ENCODE measurements at places on chromosomes 4 and X.

- DNase-seq = no peak
These were observed 445.6 kb downstream of the IQCM start for GRCh38 chr4:149370002-149370401.

DNA sequence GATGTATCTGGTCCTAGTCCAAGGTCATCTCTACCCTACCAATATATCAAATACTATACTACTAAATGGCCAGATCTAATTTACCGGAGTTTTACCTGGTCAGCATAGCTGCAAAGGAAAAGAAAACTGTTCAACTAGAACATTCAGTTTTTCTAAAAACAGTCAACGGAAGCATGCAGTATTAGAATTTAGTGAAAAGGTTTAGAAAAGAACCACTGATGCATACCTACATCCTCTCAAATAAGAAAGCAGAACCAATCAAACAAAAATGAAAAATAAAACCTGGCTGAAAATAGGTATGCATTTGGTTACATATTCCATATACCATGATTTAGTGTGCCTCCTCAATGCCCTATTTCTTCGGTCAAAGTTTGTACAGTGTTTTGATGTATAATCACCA is 140.0 kb downstream of the CHM start:
- DNase-seq = no peak

DNA sequence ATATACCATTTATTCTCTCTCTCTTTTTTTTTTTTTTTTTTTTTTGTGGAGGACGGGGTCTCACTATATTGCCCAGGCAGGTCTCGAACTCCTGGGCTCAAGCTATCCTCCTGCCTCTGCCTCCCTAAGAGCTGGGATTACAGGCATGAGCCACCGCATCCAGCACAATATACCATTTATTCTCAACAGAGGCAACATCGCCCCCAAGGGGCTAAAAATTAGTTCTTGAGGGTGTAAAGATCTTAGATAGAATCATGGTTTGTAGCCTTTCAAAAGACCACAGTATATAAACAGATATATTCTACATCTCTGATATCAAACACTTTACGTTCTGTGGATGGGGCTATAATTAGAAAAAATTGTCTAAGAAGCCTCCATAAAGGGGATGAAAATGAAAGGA is 39.8 kb upstream of the TCEAL2 start:
- no peak for DNase-seq

- no peak for DNase-seq
These were observed 17.1 kb upstream of the C1QTNF7 start for GRCh38 chr4:15410750-15411149.

- no peak for DNase-seq
These were observed 72.0 kb upstream of the MTNR1A start for GRCh38 chr4:186627226-186627865.

GRCh38 chrX:25941087-25941486 is 197.1 kb upstream of the MAGEB18 start:
- no peak for DNase-seq

DNA sequence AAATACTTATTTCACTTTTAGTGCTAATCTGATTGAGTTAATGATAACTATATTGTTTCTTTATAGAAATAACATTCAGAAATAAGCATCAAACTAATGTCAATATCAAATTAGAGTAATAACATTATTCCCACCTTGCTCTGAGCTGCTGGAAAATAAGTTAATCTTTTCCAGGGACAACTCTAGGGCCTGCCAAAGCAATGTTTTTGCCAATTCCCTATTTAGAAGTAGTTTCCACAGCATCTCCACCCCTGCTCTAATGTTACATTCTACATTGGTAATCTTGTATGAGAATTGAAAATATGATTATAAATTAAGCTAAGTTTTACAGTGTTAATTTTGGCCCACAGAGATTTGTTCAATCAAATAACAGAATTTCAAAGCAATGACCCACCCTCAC is 68.3 kb downstream of the REELD1 start:
- DNase-seq = no peak

GRCh38 chr4:99735822-99736221 is 78.2 kb upstream of the C4orf54 start:
- DNase-seq = no peak

DNA sequence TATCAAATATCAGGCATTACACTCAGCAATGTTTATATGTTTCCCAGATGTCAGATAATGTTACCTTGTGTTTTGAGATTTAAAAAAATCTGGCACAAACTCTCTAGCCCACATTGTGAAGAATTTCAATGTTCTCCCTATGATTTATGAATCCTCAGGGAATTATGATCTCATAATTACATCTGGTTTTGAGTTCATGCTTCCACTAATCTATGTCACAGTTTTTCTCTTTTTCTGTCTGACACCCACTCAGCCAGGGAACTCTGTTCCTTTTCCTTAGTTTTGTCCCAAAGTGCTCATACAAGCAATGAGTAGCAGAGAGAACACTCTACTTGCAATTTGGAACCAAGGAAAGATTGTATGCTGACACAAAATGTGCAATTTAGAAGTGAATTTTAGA is 212.1 kb upstream of the POF1B start:
- no peak for DNase-seq

DNA sequence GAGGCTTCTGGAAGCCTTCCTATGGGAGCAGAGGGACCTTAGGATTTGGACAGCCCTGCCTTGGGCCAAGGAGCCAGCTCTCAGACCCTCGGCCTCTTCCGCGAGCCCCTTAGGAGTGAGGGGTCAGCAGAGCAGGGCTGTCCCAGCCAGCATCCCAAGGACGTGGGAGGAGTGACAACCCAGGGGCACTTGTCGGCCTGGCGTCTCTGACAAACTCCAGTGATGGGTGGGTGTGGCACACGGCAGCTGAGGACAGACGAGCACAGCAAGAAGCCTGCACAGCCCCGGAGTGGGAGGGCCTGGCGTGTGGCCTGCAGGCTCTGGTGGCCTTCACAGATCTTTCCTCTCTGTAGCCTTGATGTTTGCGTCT is 11.6 kb upstream of the TNIP2 start:
- no peak for DNase-seq

DNA sequence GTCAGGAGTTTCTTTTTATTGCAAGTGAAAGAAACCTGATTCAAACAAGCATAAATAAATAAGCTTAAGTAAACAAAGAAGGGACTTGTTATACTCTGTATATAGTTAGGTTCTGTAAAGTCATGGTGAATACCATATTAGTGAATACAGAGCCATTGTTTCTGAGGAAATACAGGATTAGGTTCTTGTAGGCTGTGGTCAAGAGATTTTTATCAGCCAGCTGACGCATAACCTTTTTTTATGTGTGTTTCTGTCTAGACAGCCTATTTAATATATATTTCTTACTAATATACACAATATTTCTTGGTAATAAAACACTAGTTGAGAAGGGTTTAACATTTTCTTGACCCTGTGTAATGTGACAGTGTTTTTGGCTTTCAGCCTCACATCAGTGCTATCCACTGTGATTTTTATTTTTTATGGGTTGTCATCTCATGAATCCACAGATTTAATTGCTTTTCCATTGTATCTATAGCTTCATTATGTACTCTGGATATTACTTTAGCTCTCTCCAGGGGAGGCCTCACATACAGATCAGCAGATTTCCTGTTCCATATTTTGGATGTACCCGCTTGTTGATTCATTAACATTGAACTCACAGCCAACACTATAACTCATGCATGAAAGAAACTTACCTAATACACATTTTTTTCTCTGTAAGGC is 8.0 kb downstream of the HERC3 start:
- no peak for DNase-seq

- no peak for DNase-seq
These were observed 132.4 kb downstream of the ENOX2 start for GRCh38 chrX:130770615-130771014.

GRCh38 chrX:40277672-40278071 is 179.9 kb upstream of the BCOR start:
- no peak for DNase-seq

Data from stimulated activated CD8-positive, alpha-beta memory T cell treated with anti-CD3 and anti-CD28 coated beads, Interleukin-7, amount 100 ng/mL, for 4 hours (primary cell).